ENCODE measurements at places on chromosomes 6 and 20.

DNA sequence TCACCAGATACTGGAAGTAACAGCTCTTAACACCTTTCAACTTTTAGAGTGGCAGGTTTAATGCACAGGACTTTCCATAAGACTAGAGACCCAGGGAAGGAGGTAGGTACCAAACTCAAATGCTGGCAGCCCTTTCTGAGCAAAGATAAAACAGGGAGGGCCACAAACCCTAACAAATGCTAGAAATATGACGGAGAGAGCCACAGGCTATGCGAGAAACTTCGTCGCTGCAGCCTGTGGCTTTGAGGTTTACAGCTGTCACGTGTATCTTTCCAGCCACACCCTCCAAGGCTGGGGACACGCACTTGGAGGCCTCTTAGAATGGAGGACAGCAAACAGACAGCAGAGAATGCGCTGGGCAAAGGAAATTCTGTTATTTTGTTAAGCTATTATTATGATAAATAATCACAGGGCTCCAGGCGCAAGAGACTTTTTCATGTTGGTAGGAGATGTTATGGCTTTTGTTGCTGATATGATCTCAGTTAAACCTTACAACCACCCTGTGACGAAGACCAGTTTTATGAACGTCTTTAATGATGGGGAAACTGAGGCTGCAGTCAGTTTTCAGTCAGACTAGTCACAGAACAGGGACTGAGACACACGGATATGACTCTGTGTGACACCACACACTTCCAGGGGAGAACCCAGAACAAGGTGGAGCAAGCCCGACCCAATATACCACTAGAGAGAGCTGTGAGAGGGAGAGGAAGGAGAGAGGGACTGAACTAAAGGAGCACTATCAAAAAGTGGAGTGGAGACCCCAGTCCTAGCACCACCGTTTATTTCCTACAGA lies 2.0 kb downstream of the TRAM2 start:
- no peak for DNase-seq

GRCh38 chr6:46137387-46137786 lies 7.6 kb downstream of the ENPP4 start:
- DNase-seq = no peak

DNA sequence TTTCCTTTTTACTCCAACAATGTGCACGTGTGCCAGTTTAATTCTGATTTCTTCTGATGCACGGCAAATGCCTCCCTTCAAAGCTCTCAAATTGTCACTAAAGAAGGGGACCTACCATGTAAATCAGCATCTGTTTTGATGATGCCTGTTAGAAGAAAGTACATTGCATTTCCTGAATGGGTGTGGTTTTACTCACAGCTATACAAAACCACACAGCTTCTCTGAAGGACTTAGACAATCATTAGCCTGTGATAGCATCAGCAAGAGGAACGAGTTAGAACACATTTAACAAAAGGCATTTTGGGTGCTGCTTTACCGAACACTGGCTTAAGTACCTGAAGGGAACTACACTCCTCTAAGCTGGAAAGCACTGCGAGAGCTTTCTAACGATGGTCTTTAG lies 109.4 kb downstream of the ATXN1 start:
- no peak for DNase-seq

GRCh38 chr6:136669299-136669699 lies 119.1 kb upstream of the MAP7 start:
- DNase-seq = no peak

GRCh38 chr20:53718142-53719021 lies 124.7 kb upstream of the ZNF217 start:
- no peak for DNase-seq

DNA sequence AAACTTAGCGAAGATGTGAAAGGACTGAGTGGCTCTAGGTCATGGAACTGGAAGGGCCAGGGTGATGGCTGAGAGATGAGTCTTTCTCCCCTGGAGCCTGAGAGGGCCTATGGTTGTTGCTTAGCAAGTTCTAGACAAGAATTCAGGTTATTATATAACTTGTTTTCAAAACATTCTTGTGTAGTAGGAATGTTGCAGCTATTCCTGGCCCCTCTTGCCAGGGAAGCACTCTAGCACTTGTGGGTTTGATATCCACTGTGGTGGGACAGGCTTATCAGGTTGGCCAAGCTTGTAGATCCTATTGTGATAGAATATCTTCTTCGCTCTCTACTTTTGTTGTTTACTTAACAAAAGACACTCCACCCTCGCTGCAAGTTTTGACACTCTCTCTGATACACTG lies 211.8 kb upstream of the CITED2 start:
- DNase-seq = no peak

- no peak for DNase-seq
Measured at GRCh38 chr20:37201827-37202162, 22.4 kb upstream of the MROH8 start.

DNA sequence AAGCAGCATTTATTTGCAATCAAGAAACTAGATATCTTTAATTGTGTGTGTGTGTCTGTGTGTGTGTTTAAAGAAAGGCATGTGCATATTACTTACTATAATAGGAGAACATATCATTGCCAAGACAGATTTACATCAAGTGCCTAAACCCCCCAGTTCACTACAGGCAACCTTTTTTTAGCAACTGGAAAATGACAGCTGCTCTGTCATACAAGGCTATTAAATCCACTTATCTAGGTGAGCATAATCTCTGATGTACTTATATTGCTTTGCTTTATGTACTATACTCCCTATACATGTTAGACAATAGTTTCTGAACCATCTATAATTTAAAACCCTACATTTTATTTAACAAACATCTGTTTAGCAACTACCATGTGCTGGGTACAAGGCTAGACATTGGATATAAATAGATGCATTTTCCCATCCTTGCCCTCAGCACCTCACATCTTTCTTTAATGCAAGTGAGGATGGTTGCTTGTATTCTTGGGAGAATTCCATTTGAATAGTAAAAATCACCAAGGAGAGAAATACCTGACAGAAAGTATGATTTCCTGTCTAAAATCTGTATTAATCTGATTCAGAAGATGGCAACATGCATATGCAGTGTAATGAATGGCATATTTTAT lies 398.3 kb downstream of the LAMA2 start:
- peak; percentile 72 for DNase-seq

DNA sequence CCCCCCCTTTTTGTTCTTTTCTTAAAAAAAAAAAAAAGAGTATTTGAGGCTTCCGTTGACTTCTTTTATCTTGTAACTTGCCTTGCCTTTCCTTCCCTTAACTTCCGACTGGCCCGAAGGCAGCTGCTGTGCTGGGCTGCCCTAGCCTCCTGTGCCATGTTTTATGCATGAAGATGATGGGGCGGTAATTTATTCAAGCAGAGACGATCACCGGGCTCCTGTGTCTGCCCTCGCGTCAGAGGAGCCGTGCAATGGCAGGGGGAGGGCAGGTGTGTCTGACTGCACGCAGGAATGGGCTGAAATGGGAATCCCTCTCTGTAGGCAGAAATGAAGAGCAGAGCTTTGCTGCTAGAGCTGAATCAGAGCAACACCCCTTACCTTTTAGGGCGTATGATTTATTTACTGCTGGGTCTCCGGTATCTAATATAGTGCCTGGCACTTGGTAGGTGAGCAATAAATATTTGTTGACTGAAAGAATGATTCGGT lies 106.3 kb upstream of the RIPOR2 start:
- DNase-seq = no peak

DNA sequence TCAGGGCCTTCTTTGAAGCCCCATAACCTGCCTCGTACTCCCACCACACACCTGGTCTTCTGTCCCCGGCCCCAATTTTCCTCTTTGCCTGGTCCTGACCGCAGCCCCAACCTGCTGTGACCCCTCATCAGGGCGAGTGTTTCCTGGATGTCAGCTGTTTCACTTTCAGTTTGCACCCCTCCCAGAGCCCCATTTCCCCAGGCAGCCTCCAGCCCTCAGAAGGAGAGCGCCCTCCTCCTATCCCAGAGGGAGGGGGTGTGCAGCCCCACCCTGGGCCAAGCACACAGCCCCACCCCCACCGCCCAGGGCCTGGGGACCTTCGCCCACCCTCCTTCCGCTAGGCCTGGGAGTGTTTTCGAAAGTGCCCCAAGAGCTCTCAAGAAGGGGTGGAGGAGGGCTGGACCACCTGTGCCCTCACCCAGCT lies 1.5 kb downstream of the BAK1 start:
- no peak for DNase-seq

DNA sequence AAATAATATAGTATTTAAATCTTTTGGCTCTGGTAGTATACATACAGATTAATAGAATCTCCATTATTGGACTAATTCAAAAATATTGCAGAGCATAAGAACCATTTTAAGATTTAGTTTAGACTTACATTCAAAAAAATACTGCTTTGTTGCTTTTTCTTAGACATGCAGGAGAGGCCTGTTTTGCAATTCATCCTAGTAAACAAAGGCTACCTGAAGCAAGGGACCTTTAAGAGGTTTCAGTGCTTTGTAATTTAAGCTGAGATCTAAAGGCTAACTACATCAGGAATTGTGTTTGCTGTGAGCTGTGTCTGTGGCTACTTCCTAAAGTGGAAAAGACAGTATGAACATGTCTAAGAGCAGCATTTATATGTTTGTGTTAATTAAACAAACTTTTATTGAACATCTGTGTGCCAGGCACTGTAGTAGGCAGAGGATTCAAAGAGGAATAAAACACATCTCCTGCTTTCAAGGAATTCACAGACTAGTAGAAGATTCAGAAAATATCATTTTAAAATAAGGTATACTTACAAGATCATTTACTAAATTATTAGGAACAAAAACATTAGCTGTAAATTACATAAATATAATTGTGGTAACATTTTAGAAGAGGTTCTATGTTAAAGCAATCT lies 29.1 kb upstream of the CALHM6 start:
- DNase-seq = no peak

DNA sequence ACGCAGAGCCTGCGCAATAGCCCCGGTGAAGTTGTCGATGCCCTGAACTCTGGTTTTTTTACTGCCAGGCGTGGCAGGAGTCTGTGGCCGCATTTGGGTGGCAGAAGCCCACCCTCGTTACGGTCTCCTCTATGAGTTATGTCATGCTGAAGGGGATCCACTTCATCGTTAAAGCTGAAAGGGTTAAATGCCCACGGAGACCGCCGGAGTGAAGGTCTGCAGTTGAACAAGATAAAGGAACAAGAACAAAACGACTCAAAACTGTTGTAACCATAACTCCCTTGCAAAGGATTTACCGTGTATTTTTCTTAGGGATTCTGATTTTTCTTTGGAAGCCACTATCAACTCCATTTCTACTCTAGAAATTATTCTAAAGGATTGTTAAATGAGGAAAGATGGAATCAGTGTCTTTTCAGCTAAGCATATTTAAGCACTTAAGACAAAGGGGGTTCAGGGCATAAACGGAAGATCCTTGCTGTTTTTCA lies 501 bp upstream of the ELOVL5 start:
- no peak for DNase-seq

GRCh38 chr6:25550631-25551030 lies 101.4 kb upstream of the SCGN start:
- DNase-seq = no peak

DNA sequence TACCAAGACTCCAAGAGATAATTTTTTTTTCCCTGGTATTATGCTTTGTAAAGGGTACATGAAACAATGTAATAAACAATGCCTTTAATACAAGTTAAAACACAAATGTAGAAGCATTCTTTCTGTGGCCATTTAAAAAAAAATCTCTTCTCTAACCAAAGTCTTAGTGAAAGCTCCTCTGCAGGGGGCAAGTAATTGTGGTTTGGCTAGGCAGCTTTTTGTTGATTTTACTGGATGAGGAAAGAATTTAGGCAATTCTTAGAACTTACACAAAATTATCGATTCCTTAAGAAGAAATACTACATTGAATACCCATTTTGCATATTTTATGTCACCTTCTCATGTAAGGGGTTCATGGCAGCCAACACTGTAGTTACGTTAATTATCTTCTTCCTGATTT lies 12.4 kb downstream of the TFB1M start:
- DNase-seq = no peak

- peak; percentile 54 for DNase-seq
Measured at GRCh38 chr6:149318581-149319286, 1.2 kb downstream of the TAB2 start.

GRCh38 chr20:35551503-35551902 lies 9.6 kb downstream of the ERGIC3 start:
- no peak for DNase-seq

GRCh38 chr6:42049116-42049809 lies 1.1 kb upstream of the TAF8 start:
- peak; percentile 30 for DNase-seq

DNA sequence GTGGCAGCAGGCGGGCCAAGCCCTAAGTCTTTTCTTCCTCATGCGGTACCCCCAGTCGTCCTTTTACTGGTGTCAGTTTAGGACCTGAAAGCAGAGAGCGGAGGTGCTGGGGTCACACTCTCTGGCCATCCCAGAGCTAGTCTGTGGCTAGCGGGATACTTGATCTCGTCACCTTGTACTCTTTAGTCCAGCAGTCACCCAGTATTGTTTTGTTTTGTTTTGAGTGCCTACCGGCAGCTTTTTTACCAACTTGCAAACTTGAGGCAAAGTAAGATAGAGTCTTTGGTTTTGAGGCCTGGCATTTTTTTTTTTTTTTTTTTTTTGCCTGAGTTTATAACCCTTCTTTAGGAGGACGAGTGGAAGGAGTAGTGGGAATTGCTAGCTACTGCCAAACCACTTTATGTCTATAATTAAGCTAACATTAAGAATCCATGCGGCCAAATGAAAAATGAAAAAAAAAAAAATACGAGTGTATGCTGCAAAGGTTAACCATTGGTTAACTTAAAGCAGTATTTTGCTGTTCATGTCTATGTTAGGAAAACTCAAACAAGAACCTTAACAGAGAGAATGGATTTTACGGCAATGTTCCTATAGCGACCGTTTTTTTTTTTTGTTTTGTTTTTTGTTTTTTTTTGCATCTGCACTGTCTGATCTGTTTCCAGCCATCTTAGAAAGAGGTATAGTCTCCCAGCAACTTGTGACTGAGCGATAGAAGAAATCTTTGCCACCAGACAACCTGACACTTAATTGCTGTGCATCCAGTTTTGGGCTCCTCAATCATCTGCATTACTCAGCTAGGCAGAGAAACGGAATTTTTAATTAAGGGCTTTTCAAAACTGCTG lies 56.9 kb downstream of the FAM217A start:
- DNase-seq = peak; percentile 48

DNA sequence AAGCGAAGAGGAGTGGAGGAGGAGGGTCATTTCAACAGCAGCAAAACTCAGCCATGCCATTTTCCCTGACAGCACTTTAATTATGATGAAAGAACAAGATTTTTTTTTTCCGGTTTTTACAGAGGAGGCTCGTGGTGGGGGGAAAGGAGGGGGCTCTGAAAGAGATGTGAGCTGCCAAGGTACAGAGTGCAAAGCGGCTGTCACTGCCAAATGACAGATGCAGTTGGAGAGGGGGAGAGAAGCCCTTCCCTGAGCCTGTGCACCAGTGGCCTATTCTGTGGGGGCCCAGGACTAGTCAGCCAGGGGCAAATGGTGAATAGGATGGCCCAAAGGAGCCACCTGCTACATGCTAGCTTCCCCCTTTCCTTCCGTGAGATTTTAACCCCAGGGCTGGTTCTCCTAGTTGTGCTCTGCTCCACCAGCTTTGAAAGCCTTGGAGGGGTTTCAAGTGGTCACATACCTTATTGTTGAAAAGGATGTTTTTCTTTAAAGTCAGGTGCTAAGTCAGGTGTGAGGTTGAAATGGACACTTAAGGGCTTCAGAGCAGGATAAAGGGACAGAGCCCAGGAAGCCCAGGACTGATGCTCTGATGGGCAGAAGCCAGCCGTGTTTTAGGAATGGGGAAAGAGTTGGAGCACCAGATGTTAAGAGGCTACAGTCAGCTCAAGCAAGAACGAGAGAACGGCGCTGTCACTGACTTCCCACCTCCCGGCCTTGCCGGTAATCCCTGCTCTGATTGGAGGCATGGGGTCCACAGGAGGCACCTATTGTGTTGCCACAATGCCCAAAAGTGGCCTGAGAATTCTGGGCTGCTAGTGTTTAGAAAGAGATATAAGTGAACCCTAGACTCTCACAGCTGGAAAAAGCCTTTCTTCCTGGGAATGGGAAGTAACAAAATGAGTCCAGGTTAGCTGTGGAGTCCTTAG lies 24.8 kb downstream of the GNAS start:
- DNase-seq = no peak

Measured in NCI-H146 (cell line).